ENCODE measurements at places on chromosomes 13 and 19.

GRCh38 chr13:53822136-53822535, 793.5 kb downstream of the OLFM4 start:
- DNase-seq = no peak

DNA sequence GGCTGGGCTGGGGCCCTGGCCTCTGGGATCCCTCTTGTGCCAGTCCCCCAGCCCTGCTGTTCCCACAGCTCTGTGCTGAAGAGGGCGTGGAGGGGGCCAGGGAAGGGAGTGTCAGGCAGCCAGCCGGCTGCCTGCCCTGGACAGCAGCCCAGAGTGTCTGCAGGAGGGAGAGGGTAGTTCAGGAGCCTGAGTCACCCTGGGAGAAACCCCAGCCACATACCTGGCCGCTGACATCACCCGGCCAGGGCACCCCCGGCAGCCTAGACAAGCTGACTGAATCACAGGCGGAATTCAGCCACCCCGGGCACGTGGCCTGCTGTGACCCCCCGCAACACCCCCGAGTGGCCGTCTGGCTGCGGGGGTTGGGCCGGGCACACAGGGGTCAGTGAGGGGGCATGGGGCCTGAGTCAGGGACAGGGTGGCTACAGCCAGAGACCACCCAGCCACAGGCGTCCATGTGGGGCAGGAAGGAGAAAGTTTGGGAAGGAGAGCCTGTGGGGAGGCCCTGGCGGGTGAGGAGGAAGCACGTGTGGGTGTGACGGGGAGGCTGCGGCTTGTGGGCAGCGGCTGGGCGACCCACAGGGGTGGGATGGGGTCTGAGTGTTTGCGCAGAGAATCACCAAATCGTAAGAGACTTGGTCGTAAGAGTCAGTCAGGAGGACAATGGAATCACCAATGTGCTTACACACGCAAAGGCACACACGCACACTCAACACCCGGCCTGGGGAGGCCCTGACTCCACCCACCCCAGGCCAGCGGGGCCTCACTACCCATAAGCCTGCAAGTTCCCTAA, 11.9 kb upstream of the FOSB start:
- no peak for DNase-seq

DNA sequence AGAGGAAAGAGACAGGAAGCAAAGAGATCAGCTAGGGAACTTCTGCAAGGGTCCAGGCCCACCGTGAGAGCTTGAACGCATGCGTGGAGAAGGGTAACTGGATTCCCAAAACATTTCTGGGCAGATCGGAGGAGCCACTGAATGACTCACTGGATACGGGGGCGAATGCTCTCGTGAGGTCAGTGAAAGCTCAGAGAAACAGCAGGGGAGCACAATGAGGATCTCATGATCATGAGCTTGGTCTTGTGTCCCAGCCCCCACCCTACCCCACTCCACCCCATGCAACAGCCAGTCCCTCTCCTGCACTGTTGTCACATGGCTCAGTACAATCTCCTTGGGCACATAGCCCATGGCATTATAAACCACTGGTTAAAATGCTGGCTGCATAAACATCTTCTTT, 40.6 kb downstream of the DCLK1 start:
- no peak for DNase-seq

- DNase-seq = peak; percentile 58
Measured at GRCh38 chr13:31477961-31478360, 261.4 kb upstream of the RXFP2 start.

DNA sequence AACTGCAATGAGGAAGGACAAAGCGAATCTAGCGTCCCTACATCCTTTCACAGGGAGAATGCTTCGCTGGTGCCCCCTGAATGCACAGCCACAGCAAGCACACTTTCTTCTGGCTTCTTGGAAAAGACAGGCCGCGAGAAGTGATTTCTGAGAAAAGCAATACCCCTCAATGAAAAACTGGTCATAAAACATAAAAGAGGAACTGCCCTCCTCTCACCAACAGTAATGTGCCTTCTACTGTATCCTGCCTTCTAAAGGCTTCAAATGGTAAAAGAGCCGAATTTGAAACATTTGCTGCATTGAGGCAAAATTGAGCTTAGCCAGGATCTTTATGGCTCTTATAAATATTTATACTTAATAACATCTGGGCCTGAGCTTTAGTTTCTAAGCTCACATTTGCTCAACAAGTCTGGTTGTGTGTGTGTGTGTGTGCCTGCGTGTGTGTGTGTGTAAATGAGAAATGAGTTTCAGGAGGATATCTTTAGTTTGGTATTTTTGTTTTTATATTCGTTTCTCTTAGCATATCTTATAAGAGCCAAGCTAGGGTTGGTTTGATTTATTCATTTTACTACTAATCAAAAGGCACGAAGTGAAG, 246.1 kb upstream of the MAB21L1 start:
- no peak for DNase-seq

GRCh38 chr19:39557811-39558623, 18.1 kb upstream of the EID2 start:
- no peak for DNase-seq

GRCh38 chr13:49368688-49369087, 75.2 kb downstream of the CAB39L start:
- DNase-seq = no peak

DNA sequence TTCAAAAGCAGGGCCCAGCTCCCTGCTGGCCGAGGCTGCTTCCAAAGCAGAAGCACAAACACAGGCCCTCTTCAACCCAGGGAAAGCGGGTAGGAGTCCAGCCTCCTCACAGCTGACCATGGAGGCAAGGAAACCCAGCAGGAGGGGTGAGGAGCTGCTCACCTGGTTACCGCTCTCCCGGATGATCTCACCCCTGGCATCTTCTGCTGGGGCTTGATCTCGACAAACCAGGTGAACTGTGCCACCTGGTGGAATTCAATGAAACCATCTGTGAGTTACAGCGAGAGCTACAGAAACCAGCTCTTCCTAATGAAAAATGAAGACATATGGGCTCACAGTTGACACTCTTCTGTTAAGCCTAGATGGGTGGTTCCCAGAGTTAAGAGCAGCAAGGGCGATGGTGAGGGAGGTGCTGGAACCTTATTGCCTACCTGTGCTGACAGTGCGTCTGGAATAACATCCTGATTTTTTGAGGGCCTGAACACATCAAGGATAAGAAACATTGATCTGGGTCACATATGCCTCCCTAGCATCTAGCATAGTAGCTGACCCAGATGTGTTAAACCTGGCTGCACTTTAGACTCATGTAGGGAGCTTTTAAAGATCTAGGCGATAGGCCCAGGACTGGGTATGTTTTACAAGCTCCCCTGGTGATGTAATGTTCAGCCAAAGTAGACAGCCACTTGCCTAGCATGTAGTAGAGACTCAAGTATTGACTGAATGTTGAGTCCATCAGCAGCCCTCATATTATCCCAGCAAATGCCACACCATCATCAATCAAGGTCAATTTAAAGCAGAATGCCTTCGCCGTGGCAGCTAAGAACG, 6.1 kb downstream of the DHRS12 start:
- no peak for DNase-seq

DNA sequence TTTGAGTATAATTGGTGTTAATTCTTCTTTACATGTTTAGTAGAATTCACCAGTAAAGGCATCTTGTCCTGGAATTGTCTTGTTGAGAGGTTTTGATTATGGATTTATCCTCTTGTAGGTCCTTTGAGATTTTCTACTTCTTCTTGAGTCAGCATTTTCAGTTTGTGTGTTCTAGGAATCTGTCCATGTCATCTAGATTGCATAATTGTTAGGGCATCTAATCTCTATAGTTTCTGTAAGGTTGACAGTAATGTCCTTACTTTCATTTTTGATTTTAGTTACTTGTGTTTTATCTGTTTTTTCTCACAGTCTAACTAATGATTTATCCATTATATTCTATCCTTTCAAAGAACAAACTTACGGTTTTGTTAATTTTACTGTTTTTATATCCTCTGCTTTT, 492.0 kb downstream of the FGF9 start:
- DNase-seq = no peak

GRCh38 chr19:45235485-45235884, 9.7 kb downstream of the EXOC3L2 start:
- DNase-seq = no peak

GRCh38 chr13:24032674-24033073, 127.8 kb upstream of the SPATA13 start:
- no peak for DNase-seq

DNA sequence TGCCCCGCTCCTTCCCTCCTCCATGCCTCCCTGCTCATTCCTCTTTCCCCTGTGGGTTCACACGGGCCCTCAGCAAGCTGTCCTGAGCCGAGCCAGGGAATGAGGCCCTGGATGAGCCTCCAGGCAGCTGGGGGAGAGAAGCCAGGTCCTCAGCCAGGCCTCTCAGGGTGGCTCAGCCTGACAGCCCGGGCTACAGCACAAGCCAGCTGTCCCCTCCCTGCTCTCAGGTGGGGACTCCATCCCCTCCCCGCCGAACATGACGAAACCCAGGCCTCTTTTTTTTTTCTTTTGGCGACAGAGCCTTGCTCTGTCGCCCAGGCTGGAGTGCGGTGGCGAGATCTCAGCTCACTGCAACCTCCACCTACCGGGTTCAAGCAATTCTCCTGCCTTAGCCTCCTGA, 40.0 kb upstream of the MATK start:
- no peak for DNase-seq

DNA sequence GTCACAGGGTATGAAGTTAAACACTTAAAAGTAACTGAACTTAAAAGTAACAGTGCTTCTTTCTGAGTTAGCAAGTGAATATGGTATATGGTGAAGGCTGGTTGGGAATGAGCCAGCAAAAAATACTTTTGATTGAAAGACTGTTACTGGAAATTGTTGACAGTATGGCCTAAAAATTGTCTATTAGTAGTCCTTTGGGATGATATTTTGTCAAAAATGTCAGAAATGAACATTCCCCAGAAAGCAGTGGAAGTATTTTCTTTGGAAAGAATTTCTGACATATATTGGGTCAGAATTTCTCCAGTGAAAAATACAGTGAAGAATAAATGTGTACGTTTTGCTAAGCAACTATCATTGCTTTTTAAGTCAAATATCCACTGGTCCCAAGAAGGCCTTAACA, 860.5 kb downstream of the PCDH9 start:
- no peak for DNase-seq

- no peak for DNase-seq
Measured at GRCh38 chr13:74114641-74115040, 19.6 kb downstream of the KLF12 start.

- no peak for DNase-seq
Measured at GRCh38 chr19:1236576-1236975, 1.2 kb downstream of the CBARP start.

DNA sequence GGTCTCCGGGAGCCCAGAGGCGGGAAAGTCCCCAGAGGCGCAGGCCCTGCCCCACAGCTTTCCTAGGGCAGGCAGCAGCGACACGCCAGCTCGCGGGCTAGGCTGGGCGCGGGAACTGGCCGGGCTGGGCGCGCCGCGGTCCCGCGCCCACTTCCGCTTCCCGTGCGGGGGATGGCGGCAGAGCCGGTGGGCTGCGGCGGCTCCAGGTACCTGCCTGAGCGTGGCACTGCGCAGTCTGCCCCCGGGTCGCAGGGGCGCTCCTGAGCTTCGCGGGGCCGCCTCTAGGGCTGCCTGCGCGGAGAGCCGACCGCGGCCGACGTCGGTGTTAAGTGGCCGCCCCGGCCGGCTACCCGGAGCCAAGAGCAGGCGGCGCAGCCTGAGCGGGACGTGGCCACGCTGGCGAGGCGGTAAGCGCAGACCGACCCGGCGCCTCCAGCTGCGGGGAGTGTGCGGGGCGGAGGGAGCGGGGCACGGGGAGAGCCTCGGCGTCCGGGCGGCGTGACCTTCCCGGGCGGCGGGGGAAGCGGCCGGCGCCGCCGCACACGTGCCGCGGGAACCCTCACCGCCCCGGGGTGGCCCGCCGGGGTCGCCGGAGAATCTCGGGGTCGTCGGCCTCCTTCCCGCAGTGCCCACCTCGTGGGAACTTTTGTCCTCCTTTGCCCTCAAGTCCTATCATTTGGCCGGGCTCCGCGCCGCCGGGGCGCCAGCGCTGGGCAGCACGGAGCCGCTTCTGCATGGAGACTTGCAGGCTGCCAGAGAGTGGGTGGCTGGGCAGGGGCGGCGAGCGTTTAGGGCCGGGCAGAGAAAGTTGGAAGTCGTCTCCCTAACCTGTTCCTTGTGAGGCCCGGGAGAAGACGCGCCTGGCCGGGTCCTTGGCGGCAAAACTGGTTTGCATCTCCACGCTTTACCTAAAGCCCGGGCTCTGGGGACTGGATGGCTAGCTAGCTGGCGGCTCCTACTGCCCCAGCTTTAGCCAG, 31.4 kb upstream of the MPHOSPH8 start:
- DNase-seq = no peak

GRCh38 chr19:11091703-11092153, 2.5 kb downstream of the LDLR start:
- no peak for DNase-seq

- DNase-seq = peak; percentile 89
Measured at GRCh38 chr19:1507763-1508506, 4.9 kb downstream of the ADAMTSL5 start.

DNA sequence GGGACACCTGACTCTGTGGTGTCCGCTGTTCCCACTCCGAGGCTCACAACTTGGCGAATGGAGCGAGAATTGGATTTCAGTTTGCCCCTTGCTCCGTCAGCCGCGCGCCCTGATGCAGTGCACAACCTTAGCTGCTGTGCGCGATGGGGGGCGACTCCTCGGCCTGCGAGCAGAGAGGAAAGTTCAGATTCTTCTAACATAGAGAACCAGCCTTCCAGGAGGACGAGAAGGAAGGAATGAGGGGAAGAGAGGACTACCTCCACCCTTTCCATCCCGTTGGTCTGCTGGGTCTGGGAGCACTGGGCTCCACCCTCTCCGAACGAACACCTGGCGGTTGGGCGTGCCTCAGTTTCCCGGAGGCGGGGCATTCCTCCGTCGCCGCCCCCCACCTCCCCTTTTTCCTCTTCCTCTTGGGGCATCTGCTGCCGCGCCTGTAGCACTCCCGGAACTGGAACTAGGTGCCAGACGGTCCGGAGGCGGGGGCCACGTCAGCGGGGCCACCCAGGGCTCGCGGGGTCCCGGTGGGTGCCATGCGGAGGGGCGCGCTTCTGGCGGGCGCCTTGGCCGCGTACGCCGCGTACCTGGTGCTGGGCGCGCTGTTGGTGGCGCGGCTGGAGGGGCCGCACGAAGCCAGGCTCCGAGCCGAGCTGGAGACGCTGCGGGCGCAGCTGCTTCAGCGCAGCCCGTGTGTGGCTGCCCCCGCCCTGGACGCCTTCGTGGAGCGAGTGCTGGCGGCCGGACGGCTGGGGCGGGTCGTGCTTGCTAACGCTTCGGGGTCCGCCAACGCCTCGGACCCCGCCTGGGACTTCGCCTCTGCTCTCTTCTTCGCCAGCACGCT, at the start of gene KCNK6:
TSS of gene KCNK6 (plus strand) at position 425 of the 838 bp plus-strand sequence. CDS start at position 531, 106 bp downstream.
- no peak for DNase-seq

DNA sequence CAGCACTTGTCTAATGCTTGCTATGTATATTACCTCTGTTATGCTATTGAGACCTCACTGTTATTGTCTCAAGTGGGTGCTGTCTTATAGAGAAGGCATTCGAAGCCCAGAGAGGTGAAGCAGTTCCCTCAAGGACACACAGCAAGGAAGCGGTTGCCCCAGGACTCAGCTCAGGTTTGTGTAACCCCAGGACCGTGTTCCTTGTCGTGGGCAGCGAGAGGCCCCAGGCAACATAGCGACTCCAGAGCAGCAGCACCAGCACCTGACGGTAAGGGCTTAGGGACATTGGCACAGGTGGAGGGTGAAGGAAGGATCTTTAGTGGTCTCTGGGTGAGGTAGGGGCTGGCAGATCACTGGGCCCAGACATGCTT, 2.4 kb downstream of the KLK15 start:
- DNase-seq = no peak

All from SK-N-MC (cell line).